M059J (cell line): ENCODE measurements at places on chromosomes 2 and 18. TPM values are rescaled to one million over a fixed set of nuclear protein-coding genes. Genes with fewer than 3 reads are reported as not detected.

The ACADL gene
- total RNA-seq: not detected in 2 replicates

The RAD51AP2 gene
- total RNA-seq: not detected in 2 replicates

The TNP1 gene
- total RNA-seq: not detected in 2 replicates

The DES gene
- 0.37 TPM in 1 of 2 replicates, not detected in the other for total RNA-seq

The DSG1 gene
- not detected in 2 replicates for total RNA-seq

The KIAA2012 gene
- not detected in 2 replicates for total RNA-seq

The EIF2B4 gene
- total RNA-seq: 24.3 and 31.1 TPM in 2 replicates

GRCh38 chr2:217943446-217944321 is 59.1 kb downstream of the TNS1 start:
- DNase-seq: peak; percentile 38

GRCh38 chr18:11115276-11115675 is 34.1 kb downstream of the PIEZO2 start:
- DNase-seq: no peak

GRCh38 chr2:203802342-203803052 is 65.1 kb upstream of the CTLA4 start:
- DNase-seq: peak; percentile 94

DNA sequence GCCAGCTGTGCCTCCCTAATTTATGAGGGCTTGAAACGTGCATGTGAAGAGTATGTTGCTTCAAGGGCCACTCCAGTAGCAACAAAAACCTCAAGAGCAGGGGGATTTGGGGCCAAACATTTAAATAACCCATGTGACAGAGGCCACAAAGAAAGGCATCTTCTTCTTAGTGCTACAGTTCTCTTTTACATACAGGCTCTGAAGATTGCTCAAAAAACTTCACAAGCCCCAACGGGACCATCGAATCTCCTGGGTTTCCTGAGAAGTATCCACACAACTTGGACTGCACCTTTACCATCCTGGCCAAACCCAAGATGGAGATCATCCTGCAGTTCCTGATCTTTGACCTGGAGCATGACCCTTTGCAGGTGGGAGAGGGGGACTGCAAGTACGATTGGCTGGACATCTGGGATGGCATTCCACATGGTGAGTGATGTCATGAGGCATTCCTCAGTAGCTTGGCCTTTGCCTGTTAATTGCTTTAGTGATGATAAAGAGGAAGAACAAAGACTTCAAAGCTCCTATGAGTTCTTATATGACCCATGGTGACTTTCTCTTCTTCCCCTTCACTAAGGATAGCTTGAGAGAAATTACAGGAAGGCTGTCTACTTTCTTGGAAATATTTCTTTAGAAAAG is 40.1 kb downstream of the NRP2 start:
- DNase-seq: no peak

GRCh38 chr18:28666216-28666615 is 489.3 kb upstream of the CDH2 start:
- DNase-seq: peak; percentile 12

- DNase-seq: no peak
These were observed 129.7 kb downstream of the MYCN start for GRCh38 chr2:16069933-16070647.

- DNase-seq: no peak
These were observed 37.7 kb downstream of the SESTD1 start for GRCh38 chr2:179226961-179227259.

DNA sequence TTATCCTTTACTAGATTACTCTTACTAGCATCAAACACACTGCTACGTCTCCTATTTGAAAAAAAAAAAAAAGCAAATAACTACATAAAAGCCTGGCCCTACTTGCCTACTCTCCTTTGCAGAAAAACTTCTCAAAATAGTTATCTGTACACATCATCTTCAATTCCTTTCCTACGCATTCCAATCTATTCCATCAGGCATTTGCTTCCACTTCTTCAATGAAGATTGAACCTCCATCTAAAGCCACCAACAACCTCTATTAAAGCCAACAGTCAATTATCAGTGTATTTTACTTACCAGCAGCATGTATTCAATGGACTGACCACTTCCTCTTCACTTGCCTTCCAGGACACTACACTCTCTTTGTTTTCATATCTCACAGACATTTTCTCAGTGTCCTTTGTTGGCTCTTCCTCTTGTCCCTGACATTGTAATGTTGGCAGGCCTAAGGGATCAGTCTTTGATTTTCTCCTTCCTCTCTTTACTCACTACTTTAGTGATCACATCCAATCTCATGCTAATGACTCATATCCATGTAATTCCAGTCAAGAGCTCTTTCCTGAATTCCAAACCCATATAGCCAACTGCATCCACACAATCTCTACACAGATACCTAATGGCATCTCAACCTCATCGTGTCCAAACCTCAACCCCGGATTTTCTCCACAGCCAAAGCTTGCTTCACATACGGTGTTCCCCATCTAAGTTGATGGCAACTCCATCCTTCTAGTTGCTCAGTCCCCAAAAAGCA is 131.3 kb downstream of the CCDC148 start:
- peak; percentile 27 for DNase-seq

DNA sequence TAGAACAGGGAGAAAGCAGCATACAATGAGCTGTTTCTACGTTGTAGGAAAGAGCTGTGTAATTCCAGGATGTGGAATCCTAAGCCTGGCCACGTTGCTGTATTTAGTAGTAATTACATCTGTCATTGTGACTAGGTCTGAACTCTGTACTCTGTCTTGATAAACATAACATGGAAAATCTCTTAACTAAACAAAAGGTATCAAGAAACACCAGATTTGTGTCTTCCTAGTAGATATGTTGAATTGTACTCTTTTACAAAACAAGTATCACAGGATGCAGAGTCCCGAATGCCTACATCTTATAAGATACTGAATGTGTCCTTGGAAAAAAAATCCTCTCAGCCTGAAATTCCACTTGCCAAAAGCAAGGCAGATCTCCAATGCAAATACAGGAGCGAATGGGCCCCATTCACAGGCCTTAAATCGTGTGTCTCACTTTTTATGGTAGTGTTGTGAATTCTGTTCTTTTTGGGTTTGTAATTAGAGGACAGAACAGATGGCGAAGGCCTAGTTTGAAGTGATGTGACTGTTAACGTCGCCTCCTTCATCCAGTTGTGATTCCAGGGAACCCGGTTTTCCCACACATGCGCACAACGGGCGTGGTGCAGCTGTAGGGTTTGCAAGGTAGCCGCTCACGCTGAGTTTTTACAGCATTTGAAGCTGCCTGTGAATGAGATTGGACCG is 246.5 kb downstream of the GBX2 start:
- DNase-seq: no peak

DNA sequence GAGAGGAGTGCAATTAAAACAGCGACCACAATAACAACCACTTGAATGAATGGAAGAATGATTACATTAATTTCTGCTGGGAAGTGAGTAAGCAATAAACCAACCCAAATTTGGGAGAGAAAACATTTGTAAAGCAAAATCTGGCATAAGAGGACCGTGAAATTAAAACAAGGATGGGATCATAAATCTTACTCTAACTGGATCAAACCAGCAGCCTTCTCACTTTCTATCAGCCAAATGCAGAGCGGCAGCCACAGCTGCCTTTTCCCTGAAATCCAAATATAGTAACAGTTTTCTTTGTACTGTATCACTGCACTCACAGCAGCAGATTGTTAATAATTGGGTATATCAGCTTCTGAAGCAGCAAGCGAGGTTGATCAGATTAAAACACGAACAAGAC is 245.2 kb upstream of the REG3G start:
- DNase-seq: no peak
